ENCODE measurements at places on chromosomes 5 and 9.

DNA sequence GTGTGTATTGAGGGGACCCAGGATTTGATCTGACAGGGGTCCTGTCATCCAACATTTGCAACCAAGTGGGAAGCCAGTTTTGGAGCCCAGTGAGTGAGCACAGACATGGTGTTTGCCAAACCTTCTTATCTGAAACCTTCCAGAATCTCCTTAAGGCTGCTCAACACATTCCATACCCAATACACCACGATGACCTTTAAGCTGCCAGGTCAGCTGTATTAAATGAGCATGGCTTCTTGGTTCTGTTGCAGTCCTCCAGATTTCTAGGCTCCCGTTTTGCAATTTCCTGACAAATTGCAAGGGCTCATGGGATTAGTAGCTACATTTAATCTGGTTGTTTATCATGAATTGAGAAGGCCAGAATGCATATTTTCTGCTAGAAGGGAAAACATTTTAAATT, 124.2 kb upstream of the ATP10B start:
- DNase-seq, result no peak
- no peaks in the 10 kb centered on the region for H3K27me3 ChIP-seq
- H3K36me3 ChIP-seq, result no peaks in the 10 kb centered on the region
- H3K4me1 ChIP-seq, result no peaks in the 10 kb centered on the region
- H3K4me3 ChIP-seq, result no peak overlapping the region

DNA sequence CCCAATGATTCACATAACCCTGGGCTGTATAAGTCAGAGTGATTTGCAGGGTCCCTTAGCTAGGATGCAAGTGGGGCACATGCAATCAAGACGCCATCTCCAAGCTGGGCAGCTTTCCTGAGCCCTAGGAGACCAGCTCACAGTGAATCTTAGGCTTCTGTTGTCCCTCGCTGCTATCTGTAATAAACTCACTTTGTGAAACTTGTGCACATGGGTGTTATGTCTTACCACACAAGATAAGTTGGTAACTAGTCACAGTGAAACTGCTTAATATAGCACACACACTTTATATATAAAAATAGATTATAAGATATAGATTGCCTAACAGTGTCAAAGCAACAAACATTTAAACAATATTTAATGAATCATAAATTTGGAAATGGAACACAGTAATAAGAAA, 658.5 kb downstream of the SLCO4C1 start:
- no peak overlapping the region for H3K27ac ChIP-seq
- no peaks in the 10 kb centered on the region for H3K36me3 ChIP-seq
- H3K4me1 ChIP-seq, result no peaks in the 10 kb centered on the region
- no peak overlapping the region for H3K4me3 ChIP-seq
- no peaks in the 10 kb centered on the region for H3K27me3 ChIP-seq

DNA sequence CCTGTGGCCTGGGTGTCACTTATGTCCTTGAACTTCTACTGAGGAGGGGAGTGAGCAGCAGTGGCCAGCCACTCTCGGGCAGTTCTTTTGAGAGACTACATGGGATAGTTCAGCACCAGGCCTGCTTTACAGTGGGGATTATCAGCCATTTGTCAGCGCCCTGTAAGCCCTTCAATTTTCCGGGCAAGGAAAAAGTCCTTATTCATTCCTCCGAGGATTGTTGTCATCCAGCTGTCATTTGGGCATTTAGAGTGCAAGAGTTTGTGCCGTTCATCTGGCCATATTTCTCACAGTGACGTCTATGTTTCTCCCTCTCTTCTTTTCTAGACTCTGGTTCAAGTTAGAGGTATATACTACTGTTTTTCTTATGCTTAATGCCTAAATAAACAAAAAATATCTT, 172.8 kb downstream of the TLE4 start:
- H3K27me3 ChIP-seq, result peaks cover 18% of the 10 kb centered on the region
- no peak for DNase-seq
- no peak overlapping the region for H3K4me3 ChIP-seq
- no peak overlapping the region for H3K27ac ChIP-seq

DNA sequence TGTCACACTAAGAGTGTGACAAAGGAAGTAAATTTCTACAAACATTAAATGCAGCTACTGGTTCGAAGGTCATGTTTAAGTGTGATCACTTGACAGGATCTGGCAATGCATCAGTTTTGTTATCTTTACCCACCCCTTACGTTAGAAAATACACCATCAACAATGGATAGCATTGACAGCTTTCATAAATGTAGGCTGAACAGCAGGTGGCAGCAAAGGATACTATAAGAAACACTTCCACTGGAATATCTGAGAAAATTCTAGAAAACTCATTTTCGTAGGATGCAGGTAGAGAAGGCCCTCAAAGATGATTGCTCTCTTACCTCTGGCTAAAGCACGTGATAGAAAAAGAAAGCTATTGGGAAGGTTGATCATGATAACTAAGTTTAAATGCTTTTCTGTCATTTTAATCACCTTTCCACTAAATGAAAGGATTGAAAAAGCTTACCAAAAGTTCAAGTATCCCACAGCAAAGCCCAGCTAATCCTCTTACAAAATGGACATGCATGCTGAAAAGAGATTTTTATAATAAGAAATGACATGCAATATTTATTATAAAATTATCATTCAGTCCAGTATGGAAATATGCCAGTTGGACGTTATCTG, 292.5 kb downstream of the PARP8 start:
- no peak overlapping the region for H3K4me3 ChIP-seq
- peaks cover 11% of the 10 kb centered on the region for H3K4me1 ChIP-seq
- H3K36me3 ChIP-seq, result no peaks in the 10 kb centered on the region
- DNase-seq, result peak; percentile 39
- H3K27ac ChIP-seq, result no peak overlapping the region

GRCh38 chr5:78855026-78855425, 130.1 kb downstream of the ARSB start:
- no peak overlapping the region for H3K27ac ChIP-seq
- peaks cover 1% of the 10 kb centered on the region for H3K27me3 ChIP-seq
- DNase-seq, result no peak

- no peak overlapping the region for H3K4me3 ChIP-seq
- H3K27me3 ChIP-seq, result peaks cover 12% of the 10 kb centered on the region
- H3K27ac ChIP-seq, result no peak overlapping the region
- no peaks in the 10 kb centered on the region for H3K36me3 ChIP-seq
- H3K4me1 ChIP-seq, result peaks cover 39% of the 10 kb centered on the region
Measured at GRCh38 chr5:136734628-136735027, 369.3 kb upstream of the TRPC7 start.
